ENCODE measurements at places on chromosomes 2 and 18. TPM values are rescaled to one million over a fixed set of nuclear protein-coding genes. Genes with fewer than 3 reads are reported as not detected.
A peak's percentile ranks its signal among the peaks of the same experiment; 100 is the strongest.

IL1RL1 gene
- total RNA-seq = not detected

- DNase-seq = no peak
- H3K4me3 ChIP-seq = no peak overlapping the region
- H3K4me1 ChIP-seq = no peaks in the 10 kb centered on the region
- H3K27ac ChIP-seq = no peak overlapping the region
- H3K36me3 ChIP-seq = no peaks in the 10 kb centered on the region
- no peaks in the 10 kb centered on the region for H3K27me3 ChIP-seq
Observed at GRCh38 chr2:228038967-228039366, 142.5 kb downstream of the SPHKAP start.

DNA sequence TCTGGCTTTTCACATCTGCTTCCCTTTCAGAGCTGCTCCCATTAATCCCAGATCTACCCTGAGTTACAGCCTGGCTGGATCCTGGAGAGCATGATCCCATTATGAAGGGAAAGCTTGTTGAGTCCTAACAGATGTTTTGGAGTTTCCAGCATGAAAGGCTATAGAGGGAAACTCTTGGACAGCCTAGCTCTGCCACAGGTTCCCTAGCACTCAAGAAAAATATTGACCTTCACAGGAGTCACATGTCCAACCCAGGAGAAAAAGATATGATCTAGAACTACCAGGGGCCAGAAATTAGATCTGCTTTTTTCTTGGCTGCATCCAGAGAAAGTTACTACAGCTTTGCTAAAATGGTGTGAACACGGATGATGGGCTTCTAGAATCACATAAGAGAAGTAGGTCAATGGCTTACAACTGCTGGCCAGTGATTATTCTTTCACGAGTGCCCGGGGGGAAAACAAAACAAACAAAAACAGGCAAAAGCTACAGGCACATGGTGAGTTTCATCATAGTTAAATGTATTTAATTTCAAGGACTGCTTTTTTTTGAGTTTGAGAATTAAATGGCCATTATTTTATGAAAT lies 15.9 kb downstream of the CCDC93 start:
- H3K4me1 ChIP-seq = no peaks in the 10 kb centered on the region
- DNase-seq = no peak
- H3K27me3 ChIP-seq = no peaks in the 10 kb centered on the region
- peaks cover 62% of the 10 kb centered on the region for H3K36me3 ChIP-seq

RAD51AP2 gene
- not detected for total RNA-seq

- H3K27me3 ChIP-seq = no peaks in the 10 kb centered on the region
- peak; percentile 48 for DNase-seq
- no peaks in the 10 kb centered on the region for H3K36me3 ChIP-seq
- H3K27ac ChIP-seq = peak overlapping the region; percentile 66
- peaks cover 50% of the 10 kb centered on the region for H3K4me1 ChIP-seq
Observed at GRCh38 chr2:9251154-9252001, 44.8 kb downstream of the ASAP2 start.

TMEM247 gene
- not detected for total RNA-seq

GRHL1 gene
- total RNA-seq = 1.3 TPM

- H3K4me3 ChIP-seq = no peak overlapping the region
- H3K4me1 ChIP-seq = no peaks in the 10 kb centered on the region
- no peak overlapping the region for H3K27ac ChIP-seq
- no peak for DNase-seq
Observed at GRCh38 chr18:6476190-6476589, 61.5 kb upstream of the L3MBTL4 start.

CPS1 gene
- total RNA-seq = 16.0 TPM

- H3K36me3 ChIP-seq = peaks cover 46% of the 10 kb centered on the region
- no peaks in the 10 kb centered on the region for H3K27me3 ChIP-seq
- H3K27ac ChIP-seq = no peak overlapping the region
- no peak overlapping the region for H3K4me3 ChIP-seq
- no peaks in the 10 kb centered on the region for H3K4me1 ChIP-seq
Observed at GRCh38 chr2:241592126-241592845, 33.7 kb downstream of the BOK start.

- no peak overlapping the region for H3K4me3 ChIP-seq
- no peaks in the 10 kb centered on the region for H3K27me3 ChIP-seq
- H3K4me1 ChIP-seq = peaks cover 6% of the 10 kb centered on the region
Observed at GRCh38 chr18:778194-778927, 33.7 kb downstream of the YES1 start.

GRCh38 chr2:167430447-167430846 lies 542.2 kb downstream of the XIRP2 start:
- H3K27me3 ChIP-seq = no peaks in the 10 kb centered on the region
- no peak overlapping the region for H3K27ac ChIP-seq
- no peak overlapping the region for H3K4me3 ChIP-seq
- DNase-seq = no peak
- no peaks in the 10 kb centered on the region for H3K36me3 ChIP-seq

DNA sequence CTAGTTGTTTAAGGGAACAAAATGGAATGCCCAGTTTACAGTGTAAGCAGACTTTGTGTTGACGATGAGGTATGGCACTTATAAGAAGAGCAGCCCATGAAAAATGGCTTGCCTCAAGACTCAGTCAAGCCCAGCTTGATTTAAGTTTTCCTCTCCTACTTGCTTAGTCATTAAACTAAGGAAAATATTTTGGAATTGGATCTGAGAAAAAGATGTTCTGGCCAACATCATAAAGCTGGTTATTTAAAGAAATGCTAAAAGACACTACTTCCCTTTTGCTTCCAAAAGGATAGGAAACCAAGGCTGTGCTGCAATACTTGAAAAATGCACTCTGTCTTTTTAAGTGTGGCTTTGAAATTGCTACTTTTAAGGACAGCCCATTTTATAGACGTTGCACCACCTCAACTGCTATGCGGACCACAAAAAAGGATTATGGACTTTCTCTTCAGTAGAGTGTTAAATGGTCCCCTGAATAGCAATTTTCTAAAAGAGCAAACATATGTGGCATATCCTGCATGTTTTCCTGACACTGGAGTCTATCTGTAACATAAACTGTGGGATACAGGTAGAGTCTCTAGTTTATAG lies 32.1 kb downstream of the CCDC141 start:
- no peaks in the 10 kb centered on the region for H3K4me1 ChIP-seq
- H3K27me3 ChIP-seq = no peaks in the 10 kb centered on the region
- H3K27ac ChIP-seq = no peak overlapping the region

GCG gene
- total RNA-seq = not detected

- H3K36me3 ChIP-seq = no peaks in the 10 kb centered on the region
- no peak overlapping the region for H3K4me3 ChIP-seq
- H3K27ac ChIP-seq = no peak overlapping the region
- no peaks in the 10 kb centered on the region for H3K27me3 ChIP-seq
- no peak for DNase-seq
Observed at GRCh38 chr2:72138921-72139381, 8.7 kb downstream of the CYP26B1 start.

ZNF521 gene
- total RNA-seq = 0.16 TPM
